GM12878 (cell line): ENCODE measurements at places on chromosomes 16 and 17. TPM values are rescaled to one million over a fixed set of nuclear protein-coding genes. Genes with fewer than 3 reads are reported as not detected.

DNA sequence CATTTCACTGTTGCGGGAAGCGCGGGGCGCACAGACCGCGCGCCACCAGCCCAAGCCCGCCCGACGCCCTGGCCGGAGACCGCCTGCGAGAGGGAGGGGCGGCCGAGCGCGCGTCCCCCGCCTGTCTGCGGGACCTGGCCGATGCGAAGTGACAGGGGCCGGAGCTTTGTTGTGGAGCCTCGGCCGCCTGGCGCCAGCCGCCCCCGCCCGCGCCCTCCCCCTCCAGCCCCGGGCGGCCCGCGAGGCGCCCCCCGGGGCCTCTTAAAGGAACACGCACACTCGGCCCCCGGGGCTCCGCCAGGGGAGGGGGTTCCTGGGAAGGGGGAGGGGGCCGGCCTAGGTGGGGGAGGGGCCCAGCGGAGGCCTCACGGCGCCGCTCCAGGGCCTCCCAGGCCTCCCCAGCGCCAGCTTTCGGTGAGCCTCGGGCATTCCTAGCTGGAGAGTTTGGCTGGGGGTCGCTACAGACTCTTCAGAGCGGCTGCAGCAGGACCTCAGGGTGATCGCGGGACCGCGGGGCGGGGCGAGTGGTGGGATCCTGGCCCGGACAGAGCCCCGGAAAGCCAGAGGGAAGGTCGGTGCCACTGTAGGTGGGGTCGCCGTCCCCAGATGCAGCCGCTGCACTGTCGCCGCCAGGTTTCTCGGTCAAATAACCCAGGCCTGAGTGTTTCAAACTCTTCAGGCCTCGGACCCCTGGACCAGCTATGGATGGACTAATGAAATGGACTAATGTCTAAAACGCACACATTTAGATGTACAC is 2.4 kb upstream of the TBX2 start:
- no peak for DNase-seq
- peaks cover 17% of the 10 kb centered on the region for H3K27me3 ChIP-seq
- no peak overlapping the region for H3K27ac ChIP-seq
- H3K4me3 ChIP-seq: no peak overlapping the region
- no peaks in the 10 kb centered on the region for H3K36me3 ChIP-seq

GRCh38 chr17:34645594-34645993 is 66.2 kb downstream of the TMEM132E start:
- no peak overlapping the region for H3K27ac ChIP-seq
- peaks cover 3% of the 10 kb centered on the region; the same call in 1 of the 2 replicates for H3K27me3 ChIP-seq
- no peaks in the 10 kb centered on the region for H3K36me3 ChIP-seq
- H3K4me3 ChIP-seq: no peak overlapping the region
- DNase-seq: no peak

DNA sequence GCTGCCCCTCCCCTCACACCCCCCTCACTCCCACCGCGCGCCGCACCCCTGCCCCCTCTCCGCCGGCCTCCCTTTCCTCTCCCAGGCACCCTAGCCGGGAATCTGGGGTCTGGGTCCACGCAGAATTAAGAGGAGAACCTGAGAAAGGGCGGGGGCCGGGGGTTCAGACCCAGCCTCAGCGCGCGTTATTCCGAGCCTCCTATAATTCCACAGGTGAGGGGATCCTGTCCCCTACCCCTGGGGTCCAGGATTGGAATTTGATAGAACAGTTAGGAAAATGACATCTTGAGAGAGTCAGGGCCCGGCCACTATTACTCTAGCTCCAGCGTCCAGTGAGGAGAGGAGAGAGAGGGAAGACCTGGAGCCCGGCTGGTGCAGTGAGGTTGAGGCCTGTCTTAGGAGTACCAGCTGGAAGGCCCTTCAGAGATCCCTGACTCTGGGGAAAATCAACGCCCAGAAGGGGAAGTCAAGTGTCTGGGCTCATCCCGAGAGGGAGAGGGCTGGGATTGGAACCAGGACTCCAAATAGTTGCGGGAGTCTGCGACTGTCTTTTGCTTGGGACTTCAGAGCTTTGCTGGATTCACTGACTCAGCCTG is 17.3 kb downstream of the GRB7 start:
- H3K4me1 ChIP-seq: peaks cover 60% of the 10 kb centered on the region
- H3K36me3 ChIP-seq: no peaks in the 10 kb centered on the region
- H3K4me3 ChIP-seq: peak overlapping the region; percentile 66
- H3K27me3 ChIP-seq: no peaks in the 10 kb centered on the region

GRCh38 chr17:16484445-16485175 is 7.4 kb downstream of the LRRC75A start:
- H3K36me3 ChIP-seq: no peaks in the 10 kb centered on the region
- H3K4me3 ChIP-seq: no peak overlapping the region

Gene KIF2B
- total RNA-seq: not detected in 2 replicates

Gene PITPNM3
- total RNA-seq: 0.21 and 0.49 TPM in 2 replicates

DNA sequence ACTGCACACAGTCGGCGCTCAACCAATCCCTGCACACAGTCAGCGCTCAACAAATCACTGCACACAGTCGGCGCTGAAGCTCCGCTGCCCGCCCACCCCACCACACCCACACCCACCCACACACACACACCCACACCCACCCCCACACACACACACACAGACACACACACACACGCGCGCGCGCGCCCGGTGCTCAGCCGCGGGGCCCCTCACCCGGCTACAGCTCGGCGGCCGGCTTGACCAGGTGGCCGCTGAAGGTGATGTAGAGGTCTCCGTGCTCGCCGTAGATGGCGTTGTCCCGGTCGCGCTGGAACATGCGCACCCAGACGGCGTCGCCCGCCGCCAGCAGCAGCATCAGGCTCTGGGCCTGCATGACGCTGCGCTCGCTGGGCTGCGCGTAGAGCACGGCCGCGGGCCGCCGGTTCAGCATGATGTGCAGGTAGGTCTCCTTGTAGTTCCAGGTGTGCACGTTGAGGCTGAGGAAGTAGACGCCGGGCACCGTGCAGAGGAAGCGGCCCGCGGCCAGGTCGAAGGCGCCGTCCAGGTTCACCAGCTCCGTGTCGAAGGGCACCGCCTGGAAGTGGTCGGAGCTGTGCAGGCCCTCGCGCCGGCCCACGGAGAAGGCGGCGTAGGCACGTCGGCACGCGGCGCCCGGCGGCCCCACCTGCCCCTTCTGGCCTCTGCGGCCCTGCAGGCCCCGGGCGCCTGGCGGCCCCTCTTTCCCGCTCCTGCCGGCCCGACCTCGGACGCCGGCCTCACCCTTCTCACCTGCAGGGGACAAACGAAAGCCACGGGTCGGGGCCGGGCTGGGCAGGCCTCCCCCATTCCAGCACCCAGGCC is 2.5 kb downstream of the C1QTNF8 start:
- H3K36me3 ChIP-seq: no peaks in the 10 kb centered on the region
- no peak overlapping the region for H3K27ac ChIP-seq
- DNase-seq: no peak

DNA sequence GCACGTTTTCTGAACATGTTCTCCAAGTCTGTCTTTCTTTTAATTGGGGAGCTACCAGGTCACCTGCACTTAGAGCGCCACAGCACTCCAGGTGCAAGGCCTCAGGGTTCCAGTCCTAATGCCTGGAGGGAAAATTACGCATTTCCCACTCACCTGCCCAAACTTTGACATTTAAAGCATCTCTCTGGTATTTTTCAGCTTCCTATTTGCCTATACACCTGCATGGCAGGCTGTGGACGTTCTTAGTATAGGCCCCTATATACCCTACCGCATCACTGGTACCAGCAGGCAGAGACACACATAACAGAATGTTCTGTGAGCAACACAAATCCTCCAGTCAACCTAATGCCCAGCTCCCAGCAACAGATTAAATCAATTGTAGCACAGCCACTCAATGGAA is 213.3 kb downstream of the MRTFB start:
- H3K27ac ChIP-seq: no peak overlapping the region
- H3K36me3 ChIP-seq: no peaks in the 10 kb centered on the region
- H3K27me3 ChIP-seq: no peaks in the 10 kb centered on the region
- H3K4me3 ChIP-seq: no peak overlapping the region

DNA sequence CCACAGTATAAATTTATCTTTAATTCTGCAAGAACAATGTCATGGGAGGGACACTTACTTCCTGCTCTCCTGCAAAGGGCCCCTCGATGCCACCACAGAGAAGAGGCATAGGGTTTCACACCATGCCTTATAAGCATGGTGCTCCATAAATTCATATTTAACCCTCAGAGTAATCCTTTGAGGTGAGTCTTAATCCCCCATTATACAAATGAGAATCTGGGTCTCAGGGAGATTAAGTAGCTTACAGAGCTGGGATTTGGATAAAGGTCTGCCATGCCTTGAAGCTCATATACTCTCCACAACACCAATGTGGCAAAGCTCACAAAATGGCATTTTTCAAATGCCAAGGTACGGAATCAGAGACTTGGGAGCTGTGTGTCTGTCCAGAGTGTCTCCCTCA is 268.5 kb upstream of the CCL2 start:
- H3K4me1 ChIP-seq: no peaks in the 10 kb centered on the region
- no peak for DNase-seq
- no peaks in the 10 kb centered on the region for H3K36me3 ChIP-seq
- H3K27me3 ChIP-seq: no peaks in the 10 kb centered on the region; the same call in 1 of the 2 replicates
- H3K4me3 ChIP-seq: no peak overlapping the region

Gene SPATA22
- total RNA-seq: not detected in 2 replicates

Gene ABCC3
- total RNA-seq: 1.1 and 1.5 TPM in 2 replicates
